ENCODE measurements at places on chromosomes 6 and 20. TPM values are rescaled to one million over a fixed set of nuclear protein-coding genes. Genes with fewer than 3 reads are reported as not detected.

GRCh38 chr6:111429571-111429970, 53.4 kb downstream of the REV3L start:
- H3K4me3 ChIP-seq = no peak overlapping the region
- H3K27ac ChIP-seq = no peak overlapping the region
- no peaks in the 10 kb centered on the region for H3K27me3 ChIP-seq

The KHDC1L gene
- not detected for polyA plus RNA-seq

GRCh38 chr20:57837208-57838035, 127.6 kb upstream of the PMEPA1 start:
- no peak for DNase-seq
- H3K4me3 ChIP-seq = no peak overlapping the region
- H3K27ac ChIP-seq = no peak overlapping the region
- H3K36me3 ChIP-seq = no peaks in the 10 kb centered on the region
- H3K27me3 ChIP-seq = no peaks in the 10 kb centered on the region

DNA sequence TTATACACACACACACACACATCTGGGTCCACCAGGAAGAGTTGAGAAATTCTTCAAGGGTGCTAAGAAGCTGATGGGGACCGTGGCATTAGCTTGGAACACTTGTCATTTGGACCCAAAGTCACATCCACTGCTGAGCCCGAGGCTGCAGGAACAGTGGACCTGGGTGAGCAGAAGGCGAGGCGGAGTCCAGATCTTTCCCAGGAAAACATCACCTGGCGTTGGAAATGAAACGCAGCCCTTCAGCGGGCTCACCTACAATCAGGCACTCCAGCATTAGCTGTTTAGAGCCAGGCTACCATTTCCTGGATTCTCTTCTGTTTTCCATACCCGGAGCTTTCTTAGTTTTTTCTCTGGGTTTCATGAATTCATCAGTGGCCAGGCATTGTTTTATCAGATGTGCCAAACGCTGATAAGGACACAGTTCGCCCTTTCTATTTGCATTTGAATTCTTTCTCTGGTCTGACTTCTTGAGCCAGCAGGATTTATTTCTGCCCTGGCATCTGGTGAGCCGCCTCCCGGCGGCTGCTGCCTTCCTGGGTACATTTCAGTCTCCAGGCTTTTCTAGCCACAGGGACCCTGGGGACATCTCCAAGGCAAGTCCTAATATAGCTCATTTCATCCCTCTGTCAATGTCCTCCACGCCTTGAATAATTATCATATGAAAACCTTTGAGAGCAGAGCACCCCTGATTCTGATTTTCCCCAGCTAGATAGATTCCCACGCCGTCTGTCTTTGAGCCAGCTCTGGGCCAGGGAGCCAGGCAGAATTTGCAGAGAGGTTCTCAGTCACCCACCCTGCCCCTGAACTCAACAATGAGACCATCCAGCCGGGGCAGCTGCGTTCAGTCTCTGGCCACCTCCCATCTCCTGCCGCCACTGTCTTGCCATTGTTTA, 170.9 kb downstream of the TTLL2 start:
- H3K4me1 ChIP-seq = no peaks in the 10 kb centered on the region
- no peak for DNase-seq

DNA sequence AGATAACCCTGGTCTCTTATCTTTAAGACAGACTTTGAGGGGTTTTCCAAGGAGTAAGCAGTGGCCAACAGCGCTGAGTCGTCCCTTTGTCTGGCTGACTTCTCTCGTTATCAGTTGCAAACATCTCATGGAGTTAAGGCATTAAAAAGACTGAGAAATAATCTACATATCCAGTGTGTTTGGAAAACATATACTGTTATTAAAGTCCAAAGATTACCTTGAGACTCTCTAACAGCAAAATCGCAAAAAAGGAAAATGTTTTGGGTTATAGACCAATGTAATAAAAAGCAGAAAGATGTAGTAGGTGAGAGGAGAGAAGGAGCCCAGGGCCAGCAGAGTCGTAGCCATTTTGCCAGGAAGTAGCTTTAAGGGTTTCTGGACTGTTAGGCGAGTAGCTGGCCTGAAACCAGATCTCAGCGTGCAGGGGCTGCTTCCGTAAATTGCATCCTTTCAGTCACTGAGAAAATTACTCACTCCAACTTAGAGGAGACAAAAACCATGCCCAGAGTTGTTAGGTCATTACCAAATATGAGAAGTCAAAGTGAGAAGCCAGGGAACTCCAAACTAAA, 24.6 kb downstream of the MYLK4 start:
- no peak overlapping the region for H3K4me3 ChIP-seq
- DNase-seq = no peak
- H3K36me3 ChIP-seq = no peaks in the 10 kb centered on the region
- no peaks in the 10 kb centered on the region for H3K4me1 ChIP-seq
- H3K27ac ChIP-seq = peak overlapping the region; percentile 14
- H3K27me3 ChIP-seq = no peaks in the 10 kb centered on the region

DNA sequence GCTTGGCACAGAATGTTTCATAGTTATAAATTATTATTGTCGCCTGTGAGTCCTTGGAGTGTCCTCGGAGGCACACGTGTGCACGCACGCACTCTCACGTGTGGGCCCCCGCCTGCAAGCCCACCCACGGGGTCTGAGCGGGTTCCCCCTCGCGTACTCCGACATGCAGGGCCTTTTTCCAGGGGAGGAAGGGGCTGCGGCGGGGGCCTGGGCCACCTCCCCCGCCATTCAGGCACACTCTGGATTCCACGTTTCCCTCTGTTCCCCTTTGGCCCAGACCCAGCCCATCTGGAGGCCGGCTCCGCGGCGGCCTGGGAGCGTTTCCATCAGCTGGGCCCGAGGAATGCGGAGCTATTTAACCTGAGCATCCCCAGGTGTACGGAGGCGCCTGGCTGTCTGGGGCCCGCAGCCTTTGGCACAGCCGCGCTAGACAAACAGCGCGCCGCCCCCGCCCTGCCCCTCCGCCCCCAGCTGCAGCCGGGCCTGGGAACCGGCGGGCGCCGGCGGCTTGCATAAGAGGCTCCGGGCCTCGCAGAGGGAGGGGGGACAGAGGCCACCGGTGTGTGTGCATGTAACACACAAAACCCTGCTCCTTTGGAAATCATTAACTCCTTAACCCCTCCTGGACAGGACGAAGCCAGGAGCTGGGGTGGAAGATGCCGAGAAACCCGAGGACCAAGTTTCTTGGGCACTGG, 3.3 kb downstream of the ID1 start:
- peak; percentile 49 for DNase-seq
- H3K27me3 ChIP-seq = no peaks in the 10 kb centered on the region
- peak overlapping the region; percentile 64 for H3K4me3 ChIP-seq
- no peaks in the 10 kb centered on the region for H3K36me3 ChIP-seq
- H3K27ac ChIP-seq = no peak overlapping the region

GRCh38 chr6:159184559-159184958, 15.4 kb downstream of the FNDC1 start:
- no peaks in the 10 kb centered on the region for H3K4me1 ChIP-seq
- H3K36me3 ChIP-seq = no peaks in the 10 kb centered on the region
- H3K27ac ChIP-seq = no peak overlapping the region

The HSPA1A gene
- polyA plus RNA-seq = 89.4 TPM

GRCh38 chr20:51369503-51369902, 173.0 kb downstream of the NFATC2 start:
- H3K36me3 ChIP-seq = no peaks in the 10 kb centered on the region
- no peak overlapping the region for H3K4me3 ChIP-seq
- DNase-seq = no peak
- no peak overlapping the region for H3K27ac ChIP-seq
- no peaks in the 10 kb centered on the region for H3K27me3 ChIP-seq
- H3K4me1 ChIP-seq = no peaks in the 10 kb centered on the region

DNA sequence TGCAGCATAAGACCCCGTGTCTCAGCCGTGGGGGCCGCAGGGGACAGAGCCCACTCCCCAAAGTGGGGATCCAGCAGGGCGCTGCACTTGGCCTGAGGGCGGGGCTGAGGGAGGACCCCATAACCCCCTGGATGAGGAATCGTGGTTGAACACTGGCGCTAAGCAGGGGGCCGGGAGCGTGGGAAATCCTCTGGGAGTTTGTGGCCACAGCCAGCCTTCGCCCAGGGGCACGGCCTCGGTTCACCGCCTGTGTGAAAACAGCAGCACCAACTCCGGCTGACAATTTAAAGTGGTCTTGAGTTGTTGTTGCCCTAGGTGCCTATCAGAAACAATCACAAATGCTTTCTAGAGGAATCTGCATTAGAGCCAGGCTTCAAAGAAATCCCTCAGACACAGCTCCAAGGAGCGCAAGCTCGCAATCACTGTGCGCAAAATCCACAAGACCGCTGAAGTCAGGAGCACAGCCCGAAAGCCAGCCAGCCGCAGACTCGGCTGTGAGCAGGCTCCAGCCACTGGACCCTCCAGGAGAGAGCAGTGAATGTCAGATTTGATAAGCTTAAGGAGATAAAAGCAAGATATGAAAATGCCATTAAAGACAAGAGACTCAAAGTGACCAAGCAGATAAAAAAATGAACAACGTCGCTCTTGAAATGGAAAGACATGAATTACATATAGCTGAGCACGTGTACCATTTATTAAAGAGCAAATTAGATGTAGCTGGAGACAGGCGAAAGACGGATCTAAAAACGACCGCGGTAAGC, 10.9 kb upstream of the RPS6KA2 start:
- no peaks in the 10 kb centered on the region for H3K36me3 ChIP-seq
- H3K27ac ChIP-seq = no peak overlapping the region
- DNase-seq = no peak
- H3K4me3 ChIP-seq = no peak overlapping the region
- H3K4me1 ChIP-seq = peaks cover 21% of the 10 kb centered on the region

The LINC00237 gene
- polyA plus RNA-seq = not detected

- H3K36me3 ChIP-seq = no peaks in the 10 kb centered on the region
- H3K27ac ChIP-seq = no peak overlapping the region
- no peak for DNase-seq
- H3K4me3 ChIP-seq = no peak overlapping the region
- H3K27me3 ChIP-seq = no peaks in the 10 kb centered on the region
- peaks cover under 1% of the 10 kb centered on the region for H3K4me1 ChIP-seq
Observed at GRCh38 chr6:158051968-158052367, 70.3 kb downstream of the SYNJ2 start.

GRCh38 chr20:18702736-18703135, 110.8 kb upstream of the SCP2D1 start:
- no peaks in the 10 kb centered on the region for H3K27me3 ChIP-seq
- no peak for DNase-seq
- no peak overlapping the region for H3K4me3 ChIP-seq
- peaks cover 11% of the 10 kb centered on the region for H3K4me1 ChIP-seq
- H3K36me3 ChIP-seq = no peaks in the 10 kb centered on the region

DNA sequence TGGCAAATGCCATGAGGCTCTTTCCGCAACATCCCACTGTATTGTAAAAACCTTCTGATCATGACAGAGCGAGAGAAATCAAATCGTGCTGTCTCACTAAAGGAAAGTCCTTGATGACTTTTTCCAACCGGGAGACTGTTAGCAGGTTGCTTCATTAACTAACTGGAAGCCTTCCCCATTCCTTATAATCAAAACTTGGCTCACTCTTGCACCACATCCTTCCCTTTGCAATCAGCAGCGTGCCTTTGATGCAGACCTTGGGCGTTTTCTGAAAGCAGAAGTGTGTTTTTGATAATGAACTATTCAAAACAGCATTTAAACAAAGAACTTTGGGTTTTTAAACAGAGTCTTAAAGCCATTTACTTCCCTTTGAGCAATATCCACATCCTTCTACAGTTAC, 96.2 kb upstream of the CNR1 start:
- no peak overlapping the region for H3K27ac ChIP-seq
- no peak for DNase-seq
- no peaks in the 10 kb centered on the region for H3K4me1 ChIP-seq
- no peaks in the 10 kb centered on the region for H3K36me3 ChIP-seq

DNA sequence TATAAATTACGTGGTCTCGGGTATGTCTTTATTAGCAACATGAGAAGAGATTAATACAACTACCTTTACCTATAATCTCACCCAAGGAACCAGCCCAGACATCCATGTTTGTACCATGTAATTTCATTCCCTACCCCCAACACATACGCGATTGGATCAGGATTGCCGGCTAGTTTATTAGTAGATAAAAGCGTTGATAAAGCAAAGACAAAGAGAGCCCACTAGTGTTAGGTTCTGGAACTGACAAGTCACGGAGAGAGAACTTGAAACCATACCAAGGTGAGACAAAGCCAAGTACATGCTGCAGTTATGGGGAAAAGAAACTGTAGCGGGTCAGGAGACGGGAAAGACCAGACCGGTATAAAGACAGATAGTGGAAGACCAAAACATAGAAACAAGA, 37.4 kb upstream of the FAM135A start:
- no peaks in the 10 kb centered on the region for H3K4me1 ChIP-seq
- no peak overlapping the region for H3K4me3 ChIP-seq
- H3K27ac ChIP-seq = no peak overlapping the region
- H3K36me3 ChIP-seq = no peaks in the 10 kb centered on the region
- no peaks in the 10 kb centered on the region for H3K27me3 ChIP-seq

All from adrenal gland (tissue), 19 donors.